Activated CD4-positive, alpha-beta T cell treated with anti-CD3 and anti-CD28 coated beads, Interleukin-2, amount 50 U/mL, for 24 hours (primary cell): ENCODE measurements at places on chromosomes 1 and 21.
A peak's percentile ranks its signal among the peaks of the same experiment; 100 is the strongest.

- no peak for DNase-seq
Observed at GRCh38 chr1:67740543-67740942, 55.5 kb downstream of the GADD45A start.

- DNase-seq, result no peak
Observed at GRCh38 chr1:113292603-113293255, 97.6 kb upstream of the MAGI3 start.

- no peak for DNase-seq
Observed at GRCh38 chr1:155932081-155932480, 2.1 kb downstream of the KHDC4 start.

DNA sequence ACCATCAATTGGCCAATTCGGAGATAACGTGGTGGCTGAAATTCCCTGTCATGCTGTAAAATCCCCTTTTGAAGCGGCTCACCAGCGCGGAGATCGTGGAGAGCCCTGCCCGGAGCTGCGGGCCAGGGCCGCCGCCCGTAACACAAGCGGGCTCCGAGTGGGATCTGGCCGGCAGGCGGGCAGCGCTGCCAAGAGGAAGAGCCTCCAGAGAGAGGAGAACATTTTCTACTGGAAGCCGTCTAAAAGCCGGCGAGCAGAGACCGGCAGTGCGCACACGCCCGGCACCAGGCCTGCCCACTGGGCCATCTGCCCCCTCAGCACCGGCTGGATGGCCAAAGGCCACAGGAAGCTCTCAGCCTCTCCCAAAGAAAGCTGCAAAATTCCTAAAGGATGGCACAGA, 15.5 kb downstream of the SSBP3 start:
- no peak for DNase-seq

- no peak for DNase-seq
Observed at GRCh38 chr1:82177192-82177591, 376.5 kb downstream of the ADGRL2 start.

DNA sequence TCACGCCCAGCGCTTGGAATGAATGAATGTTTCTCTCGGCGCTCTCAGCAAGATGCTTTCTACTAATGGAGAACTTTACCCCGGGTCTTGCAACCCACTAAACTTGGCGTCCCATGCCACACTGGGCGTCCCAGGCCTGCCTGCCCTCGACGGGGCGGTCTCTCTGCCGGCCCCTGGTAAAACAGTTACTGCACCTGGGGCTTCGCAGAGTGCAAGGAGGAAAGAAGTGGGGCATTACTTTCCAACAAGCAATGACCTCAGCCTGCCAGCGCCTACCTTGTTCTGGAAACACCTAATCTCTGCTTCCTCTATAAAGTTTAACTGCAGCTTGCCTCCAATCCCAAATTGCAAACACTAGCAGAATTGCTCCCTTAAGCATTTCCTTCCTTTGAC, 27.8 kb upstream of the NFIA start:
- DNase-seq, result no peak

DNA sequence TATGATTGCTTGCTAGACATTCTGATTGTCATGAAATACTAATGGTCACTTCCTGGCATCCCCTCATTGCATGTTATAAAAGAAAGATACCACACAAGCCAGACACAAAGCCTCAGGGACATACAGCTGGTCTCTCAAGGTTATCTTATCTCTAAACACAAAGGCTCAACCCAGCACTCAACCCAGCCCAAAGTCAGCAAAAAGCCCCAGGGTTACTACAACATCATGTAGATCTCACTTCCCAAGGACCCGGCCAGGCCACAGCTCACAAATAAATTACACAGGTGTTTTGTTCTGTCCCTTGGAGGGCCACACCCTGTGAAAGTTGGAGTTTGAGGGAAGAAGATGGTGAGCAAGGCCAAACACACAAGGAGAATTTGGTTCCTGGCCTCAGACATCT, 109.7 kb upstream of the BARHL2 start:
- DNase-seq, result no peak

DNA sequence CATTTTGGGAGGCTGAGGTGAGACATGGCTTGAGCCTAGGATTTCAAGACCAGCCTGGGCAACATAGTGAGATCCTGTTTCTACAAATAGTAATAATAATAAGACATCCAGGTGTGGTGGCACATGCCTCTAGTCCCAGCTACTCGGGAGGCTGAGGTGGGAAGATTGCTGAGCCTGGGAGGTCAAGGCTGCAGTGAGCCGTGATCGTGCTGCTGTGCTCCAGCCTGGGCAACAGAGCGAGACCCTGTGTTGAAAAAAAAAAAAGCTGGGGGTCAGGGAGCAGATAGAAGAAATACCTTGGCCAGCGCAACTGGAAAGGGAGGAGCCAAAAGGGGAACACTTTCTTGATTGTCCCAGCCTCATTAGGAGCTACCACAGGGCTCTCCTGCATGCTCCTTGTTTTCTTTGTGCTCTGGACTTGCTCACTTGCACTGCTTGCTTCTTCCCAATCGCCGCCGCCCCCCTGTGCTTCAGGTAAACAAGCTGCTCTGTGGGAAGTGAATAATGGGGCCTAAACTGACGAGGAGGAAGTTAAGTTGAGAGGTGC, 31.1 kb downstream of the PBX1 start:
- no peak for DNase-seq

DNA sequence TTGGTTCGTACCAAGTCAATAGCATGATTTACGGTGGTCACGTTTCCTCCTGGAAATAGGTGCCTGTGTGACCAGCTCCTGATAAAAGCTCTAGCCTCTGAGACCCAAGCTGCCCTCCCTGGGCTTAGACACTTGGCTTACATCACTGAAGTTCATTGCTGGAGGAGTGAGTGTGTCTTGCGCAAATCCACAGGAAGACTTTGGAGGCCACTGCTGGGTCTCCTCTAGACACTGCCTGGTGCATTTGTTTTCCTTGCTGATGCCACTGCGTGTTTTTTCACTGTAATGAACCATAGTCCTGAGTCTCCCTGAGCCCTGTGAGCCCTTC, 230.6 kb downstream of the DSCAM start:
- DNase-seq, result no peak

GRCh38 chr1:32538887-32539583, at the start of gene ZBTB8A:
TSS of gene ZBTB8A (plus strand) at chr1:32539427. CDS start at chr1:32592932, 53,505 bp downstream.
- no peak for DNase-seq

DNA sequence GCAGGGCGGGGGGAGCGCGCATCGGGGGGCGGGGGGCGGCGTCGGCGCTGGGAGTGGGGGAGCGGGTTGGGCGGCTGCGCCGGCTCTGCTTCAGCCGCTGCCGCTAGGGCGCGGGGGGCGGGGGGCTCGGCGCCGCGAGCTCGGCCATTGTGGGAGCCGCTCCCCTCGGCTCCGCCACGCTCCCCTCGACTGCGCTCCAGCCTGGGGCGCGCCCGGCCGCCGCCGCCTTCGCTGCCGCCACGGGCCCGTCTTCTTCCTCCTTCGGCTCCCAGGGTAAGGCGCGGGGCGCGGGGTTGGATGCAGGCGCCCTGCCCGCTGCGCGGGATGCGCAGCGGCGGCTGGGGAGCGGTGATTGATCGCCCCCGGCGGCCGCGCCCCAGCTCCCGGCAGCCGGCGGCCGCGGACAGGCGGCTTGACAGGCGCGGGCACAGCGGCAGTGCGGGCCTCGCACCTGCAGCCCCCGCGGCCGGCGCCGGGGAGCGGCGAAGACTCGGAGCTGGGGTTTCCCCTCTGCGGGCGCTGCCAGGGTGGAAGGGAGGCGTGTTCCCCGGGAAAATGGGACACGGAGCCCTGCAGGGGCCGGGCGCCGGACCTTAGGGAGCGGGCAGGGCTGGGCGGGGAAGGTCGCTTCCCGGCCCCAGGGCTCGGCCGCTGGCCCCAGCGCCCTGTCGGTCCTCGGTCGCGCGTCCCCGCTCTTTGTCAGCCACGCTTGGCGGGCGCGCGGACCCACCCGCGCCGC, 55.3 kb downstream of the NDUFS5 start:
- DNase-seq, result no peak

- no peak for DNase-seq
Observed at GRCh38 chr1:45411510-45411899, 71.3 kb upstream of the MUTYH start.

DNA sequence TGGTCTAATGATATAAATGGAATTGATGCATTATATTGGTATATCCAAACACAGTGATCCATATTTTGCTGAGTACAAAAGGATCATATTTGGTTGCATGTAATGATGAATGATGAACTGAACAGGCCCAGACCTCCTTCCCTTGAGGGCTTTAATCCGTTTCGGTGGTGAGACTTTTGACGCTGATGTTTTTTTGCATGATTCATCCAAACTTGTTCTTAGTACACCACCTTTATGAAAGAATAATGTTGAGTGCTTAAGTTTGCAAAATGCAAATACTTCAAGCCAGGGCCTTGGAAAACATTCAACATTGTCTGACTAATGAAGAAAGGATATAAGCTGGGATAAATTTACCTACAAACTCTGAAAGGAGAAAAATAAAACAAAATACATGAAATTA, 19.2 kb downstream of the HOOK1 start:
- no peak for DNase-seq

- no peak for DNase-seq
Observed at GRCh38 chr1:48026275-48026674, 29.1 kb upstream of the TRABD2B start.

DNA sequence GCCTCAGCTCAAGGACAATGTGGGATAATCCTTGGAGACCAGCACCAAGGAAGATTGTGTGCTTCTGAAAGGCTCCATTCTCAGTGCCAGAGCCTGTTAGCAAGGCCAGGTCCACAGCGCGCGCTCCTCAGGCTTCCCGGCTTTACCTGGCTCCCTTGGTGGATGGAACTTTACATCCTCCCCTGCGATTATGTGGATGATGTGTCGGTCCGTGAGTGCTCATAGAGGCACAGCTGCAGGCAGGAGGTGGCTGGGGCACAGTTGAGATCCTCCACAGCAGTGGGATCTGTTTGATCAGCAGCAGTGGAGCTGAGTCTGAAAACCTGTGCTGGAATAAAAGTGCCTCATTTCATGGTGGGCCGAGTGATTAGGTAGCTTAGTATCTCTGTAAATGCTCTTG, 62.7 kb downstream of the PRDM2 start:
- no peak for DNase-seq

GRCh38 chr21:39531064-39531463, 79.3 kb downstream of the SH3BGR start:
- no peak for DNase-seq

DNA sequence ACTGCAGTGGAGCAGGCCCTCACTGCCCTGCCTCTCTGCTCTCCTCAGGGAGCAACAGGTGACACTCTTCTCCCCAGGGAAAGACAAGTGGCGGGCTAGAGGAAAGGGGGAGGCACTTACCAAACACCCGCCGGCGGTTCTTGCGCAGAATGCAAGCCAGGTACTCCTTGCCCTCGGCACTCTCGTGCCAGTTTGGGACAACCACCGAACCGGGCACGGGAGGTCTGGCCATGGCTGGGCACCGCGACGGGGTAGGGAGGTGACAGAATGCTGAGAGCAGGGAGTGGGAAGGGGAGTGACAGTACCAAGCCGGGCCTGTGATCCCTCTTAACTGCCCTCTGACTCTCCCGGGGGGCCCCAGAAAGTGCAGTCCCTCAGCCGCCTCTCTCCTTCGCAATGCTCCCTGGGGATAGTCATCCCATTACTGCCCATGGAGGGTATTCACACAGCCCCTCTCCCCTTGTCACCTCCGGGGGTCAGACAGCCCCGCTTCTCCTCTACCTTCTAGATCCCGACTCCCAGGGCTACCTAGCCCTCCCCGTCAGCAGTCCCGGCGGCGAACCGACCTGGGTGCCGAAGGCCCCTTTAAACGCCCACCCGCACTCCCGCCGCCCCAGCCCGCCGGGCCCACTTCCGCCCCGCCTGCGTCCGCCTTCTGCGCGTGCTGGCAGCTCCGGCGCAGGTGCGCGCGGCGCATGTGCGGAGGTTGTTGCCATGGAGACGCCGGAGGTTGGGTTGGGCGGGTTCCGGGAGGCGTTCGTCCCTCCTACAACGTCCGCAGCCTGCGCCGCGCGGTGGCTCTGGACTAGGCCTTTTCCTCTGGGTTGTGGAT, at the start of gene CPLANE2:
Gene CPLANE2, minus strand, starts transcription at position 673 of the 832 bp plus-strand sequence. Its CDS starts 441 bp downstream, at position 232.
- DNase-seq, result peak; percentile 94

- DNase-seq, result no peak
Observed at GRCh38 chr1:15444468-15445389, 6.5 kb downstream of the CTRC start.

- no peak for DNase-seq
Observed at GRCh38 chr21:21373969-21374368, 375.8 kb downstream of the NCAM2 start.

GRCh38 chr1:207186503-207186902, 82.5 kb downstream of the C4BPA start:
- no peak for DNase-seq

DNA sequence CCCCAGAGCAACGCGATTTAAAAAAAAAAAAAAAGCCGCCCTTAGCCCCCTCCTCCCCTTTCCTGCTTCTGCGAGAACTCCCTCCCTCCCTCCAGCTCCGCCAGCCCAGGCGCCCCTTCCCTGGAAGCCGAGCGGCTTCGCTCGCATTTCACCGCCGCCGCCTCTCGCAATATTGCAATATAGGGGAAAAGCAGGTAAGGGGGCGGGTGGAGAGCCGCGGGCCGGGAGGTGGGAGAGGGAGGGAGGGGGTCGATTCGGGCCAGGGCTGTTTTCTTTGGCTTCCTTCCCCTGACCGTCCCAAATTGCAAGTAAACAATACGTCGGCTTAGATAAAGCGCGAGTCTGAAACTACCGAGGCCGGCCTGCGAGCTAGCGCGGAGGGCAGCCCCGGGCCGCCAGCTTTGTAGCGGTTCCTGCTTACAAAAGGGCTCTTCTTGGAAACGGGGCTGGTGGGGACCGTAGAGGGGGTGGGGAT, 408 bp downstream of the LMO4 start:
- no peak for DNase-seq

DNA sequence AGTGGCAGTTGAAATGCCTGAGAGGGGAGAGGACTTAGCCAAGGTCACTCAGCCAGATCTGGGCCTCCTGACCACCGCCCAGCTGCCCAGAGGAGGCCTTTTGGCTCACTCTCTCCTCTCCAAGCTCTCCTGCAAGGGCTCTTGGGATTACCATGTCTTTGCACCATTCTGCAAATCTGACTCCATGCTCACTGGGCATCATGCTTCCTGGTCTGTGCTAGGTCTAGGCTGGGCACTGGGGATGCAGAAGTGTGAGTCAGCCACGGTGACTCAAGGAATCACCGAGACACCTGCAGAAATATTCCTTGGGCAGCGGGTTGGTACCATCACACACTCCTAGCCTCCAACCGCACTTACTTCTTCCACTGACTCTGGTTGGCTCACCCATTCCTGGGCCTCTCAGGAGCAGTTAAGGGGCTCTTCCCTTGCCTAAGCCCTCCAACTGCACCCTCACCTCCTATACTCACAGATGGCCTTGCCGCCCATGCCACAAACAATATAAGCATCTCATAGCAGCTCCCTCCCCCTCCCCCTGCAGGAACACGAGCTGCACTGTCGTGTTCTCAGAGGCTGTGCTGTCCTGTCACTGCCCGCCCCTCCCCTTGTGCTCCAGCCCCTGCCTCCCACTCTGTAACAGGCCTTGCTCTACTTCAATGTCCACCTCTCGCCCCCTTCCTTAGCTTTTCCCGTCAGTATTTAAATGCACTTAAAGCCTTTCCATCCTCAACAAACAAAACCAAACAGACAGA, 34.8 kb downstream of the CDCP2 start:
- DNase-seq, result no peak

- no peak for DNase-seq
Observed at GRCh38 chr1:18407166-18408045, 73.3 kb upstream of the KLHDC7A start.

GRCh38 chr1:41051022-41051421, 29.5 kb upstream of the SLFNL1 start:
- no peak for DNase-seq
